ENCODE measurements at places on chromosomes 2 and 18. TPM values are rescaled to one million over a fixed set of nuclear protein-coding genes. Genes with fewer than 3 reads are reported as not detected.

DNA sequence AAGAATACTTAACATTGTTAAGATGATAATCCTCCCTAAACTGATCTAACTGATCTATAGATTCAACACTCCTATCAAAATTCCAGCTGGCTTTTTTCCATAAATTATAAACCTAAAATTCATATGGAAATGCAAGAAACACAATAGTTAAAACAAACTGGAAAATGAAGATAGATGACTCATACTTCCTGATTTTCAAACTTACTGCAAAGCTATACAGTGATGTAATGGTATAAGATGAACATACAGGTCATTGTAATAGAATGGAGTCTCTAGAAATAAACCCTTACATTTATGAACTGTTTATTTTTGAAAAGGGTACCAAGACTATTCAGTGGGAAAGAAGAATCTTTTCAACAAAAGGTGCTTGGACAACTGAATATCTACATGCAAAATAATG is 32.3 kb downstream of the UBXN4 start:
- H3K27me3 ChIP-seq = no peaks in the 10 kb centered on the region
- no peak overlapping the region for H3K4me3 ChIP-seq
- no peak overlapping the region for H3K27ac ChIP-seq

The IGFBP2 gene
- 112 TPM for total RNA-seq

DNA sequence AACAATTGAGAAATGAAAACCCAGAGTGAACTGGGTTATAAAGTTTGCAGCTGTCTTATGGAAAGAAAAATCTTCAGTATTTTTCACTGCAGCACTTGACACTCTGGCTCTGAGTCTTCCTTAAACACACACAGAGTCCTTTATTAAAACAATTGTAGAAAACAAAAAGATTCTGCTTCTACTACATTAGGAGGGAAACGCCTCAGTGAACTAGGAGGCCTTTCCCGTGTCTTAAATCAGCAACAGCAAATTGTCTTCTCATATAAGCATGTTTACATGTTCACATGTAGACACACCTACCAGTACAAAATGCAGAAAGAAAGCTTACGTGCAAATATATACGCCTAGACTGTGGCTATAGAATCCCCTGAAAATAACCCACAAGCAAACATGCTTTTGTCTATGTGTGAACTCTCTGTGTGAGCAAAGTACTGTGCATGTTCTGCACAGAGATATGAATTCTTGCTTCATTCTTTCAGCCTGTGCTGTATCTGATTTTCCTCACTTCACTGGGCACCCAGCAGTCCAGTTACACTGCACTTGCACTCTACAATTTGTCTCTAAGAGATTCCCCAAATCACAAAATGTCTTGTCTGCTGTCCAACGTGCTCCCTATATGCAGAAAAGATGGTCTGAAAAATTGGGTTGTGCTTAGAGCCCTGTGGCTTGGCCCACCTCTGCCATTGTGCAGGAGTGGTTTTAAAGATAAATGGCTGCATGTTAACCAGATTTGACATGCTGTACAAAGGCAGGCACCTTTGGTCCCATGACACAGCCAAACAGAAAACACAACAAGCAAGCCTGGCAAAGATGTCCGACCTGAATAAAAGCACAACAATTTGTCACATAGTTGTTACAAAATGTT is 24.5 kb downstream of the ZEB2 start:
- no peak overlapping the region for H3K27ac ChIP-seq
- DNase-seq = no peak
- peaks cover 16% of the 10 kb centered on the region for H3K4me1 ChIP-seq
- no peaks in the 10 kb centered on the region for H3K27me3 ChIP-seq
- H3K36me3 ChIP-seq = no peaks in the 10 kb centered on the region

DNA sequence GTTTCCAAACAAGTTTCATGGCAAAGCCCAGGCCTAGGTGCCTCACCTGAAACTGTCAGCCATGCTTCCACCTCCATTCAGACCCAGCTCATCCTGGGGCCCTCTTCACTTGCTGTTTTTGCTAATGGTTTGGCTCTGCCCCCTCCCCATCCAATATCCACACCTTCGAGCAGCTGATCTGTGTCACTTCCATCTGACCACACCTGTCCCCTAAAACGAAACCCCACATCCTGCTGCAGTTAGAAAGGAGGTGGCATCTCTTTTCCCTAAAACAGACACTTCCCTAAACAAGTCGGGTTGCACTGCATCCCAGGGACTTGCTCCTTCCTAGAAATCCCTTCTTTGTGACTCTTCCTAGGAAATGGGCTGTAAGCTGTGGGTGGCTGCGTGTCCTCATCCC is 748.7 kb upstream of the SALL3 start:
- no peak overlapping the region for H3K27ac ChIP-seq
- H3K4me3 ChIP-seq = no peak overlapping the region
- H3K36me3 ChIP-seq = no peaks in the 10 kb centered on the region
- H3K4me1 ChIP-seq = no peaks in the 10 kb centered on the region
- no peak for DNase-seq
- no peaks in the 10 kb centered on the region for H3K27me3 ChIP-seq

- peak overlapping the region; percentile 5 for H3K4me3 ChIP-seq
- H3K27me3 ChIP-seq = no peaks in the 10 kb centered on the region
- no peaks in the 10 kb centered on the region for H3K36me3 ChIP-seq
- peaks cover 10% of the 10 kb centered on the region for H3K4me1 ChIP-seq
Measured at GRCh38 chr18:54957996-54958395, 1.3 kb downstream of the CCDC68 start.

GRCh38 chr2:15944325-15945017 is 4.1 kb downstream of the MYCN start:
- no peaks in the 10 kb centered on the region for H3K36me3 ChIP-seq
- H3K4me3 ChIP-seq = no peak overlapping the region
- H3K4me1 ChIP-seq = no peaks in the 10 kb centered on the region
- H3K27me3 ChIP-seq = no peaks in the 10 kb centered on the region

DNA sequence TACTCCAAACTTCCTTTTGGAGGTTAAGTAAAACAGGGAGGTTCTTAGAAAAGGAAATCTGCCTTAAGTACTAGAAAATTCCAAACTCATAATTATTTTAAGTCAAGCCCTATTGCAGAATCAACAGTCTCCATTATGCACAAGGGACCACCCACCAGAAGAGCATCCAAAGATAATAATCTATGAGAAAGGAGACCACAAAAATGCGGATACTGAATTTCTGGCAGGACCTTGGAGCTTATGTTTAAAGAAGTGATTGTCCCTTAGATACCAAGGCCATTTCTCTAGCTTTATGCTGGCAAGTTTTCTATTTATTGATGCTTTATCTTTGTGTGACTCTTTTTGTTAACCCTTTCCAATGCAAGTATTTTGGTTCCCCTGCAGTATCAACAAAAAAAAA is 404.0 kb upstream of the MMADHC start:
- H3K36me3 ChIP-seq = no peaks in the 10 kb centered on the region
- DNase-seq = no peak
- no peak overlapping the region for H3K27ac ChIP-seq
- no peaks in the 10 kb centered on the region for H3K4me1 ChIP-seq
- no peak overlapping the region for H3K4me3 ChIP-seq

The NT5DC4 gene
- not detected for total RNA-seq

Data from ovary (tissue), 10 donors.